ENCODE measurements at places on chromosomes 7 and 10.

DNA sequence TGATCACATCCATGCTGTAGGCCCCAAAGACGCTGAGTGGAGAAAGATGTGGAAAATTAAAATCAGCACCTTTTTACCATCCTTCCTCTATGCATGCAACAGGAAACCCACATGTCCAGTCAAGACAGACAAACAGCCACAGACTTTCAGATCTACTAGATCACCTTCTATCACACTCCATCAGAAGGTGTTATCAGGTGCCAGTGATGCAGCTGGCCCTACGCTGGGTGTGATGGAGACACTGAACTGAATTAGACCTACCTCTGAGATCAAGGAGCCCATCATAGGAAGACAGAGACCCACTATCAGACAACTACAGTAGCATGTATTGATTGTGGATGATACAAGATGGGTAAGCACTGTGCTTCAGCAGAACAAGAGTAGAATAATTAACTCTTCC is 15.5 kb downstream of the CYP3A4 start:
- no peak for DNase-seq

GRCh38 chr7:112880818-112881418 is 90.7 kb upstream of the TMEM168 start:
- no peak for DNase-seq

GRCh38 chr7:33091111-33091531 is 18.1 kb downstream of the RP9 start:
- no peak for DNase-seq

DNA sequence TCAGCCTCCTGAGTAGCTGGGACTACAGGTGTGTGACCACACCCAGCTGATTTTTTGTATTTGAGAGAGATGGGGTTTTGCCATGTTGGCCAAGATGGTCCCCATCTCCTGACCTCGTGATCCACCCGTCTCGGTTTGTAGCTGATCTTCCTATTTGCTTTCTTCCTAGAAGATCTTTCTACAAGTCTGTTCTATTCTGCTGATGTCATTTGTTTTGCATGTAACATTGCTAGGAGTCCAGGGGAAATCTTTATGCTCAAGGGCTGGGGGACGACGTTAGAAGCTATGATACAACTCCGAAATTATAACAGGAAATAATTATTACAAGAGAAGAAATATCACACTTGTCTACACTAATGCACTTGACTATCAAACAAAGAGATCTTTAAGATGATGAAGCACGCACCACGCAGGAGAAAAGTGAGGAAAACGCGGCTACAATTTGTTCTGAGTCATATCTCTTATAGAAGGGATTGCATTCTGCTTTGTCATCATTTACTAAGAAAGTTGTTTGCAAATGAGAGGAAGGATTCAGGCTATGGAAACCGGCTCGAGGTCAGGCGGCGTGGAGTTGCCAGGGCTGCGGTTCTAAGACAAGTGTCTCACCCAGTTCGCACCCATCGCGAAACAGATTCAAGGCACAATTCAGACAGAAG is 103.0 kb upstream of the CARD11 start:
- DNase-seq = no peak

DNA sequence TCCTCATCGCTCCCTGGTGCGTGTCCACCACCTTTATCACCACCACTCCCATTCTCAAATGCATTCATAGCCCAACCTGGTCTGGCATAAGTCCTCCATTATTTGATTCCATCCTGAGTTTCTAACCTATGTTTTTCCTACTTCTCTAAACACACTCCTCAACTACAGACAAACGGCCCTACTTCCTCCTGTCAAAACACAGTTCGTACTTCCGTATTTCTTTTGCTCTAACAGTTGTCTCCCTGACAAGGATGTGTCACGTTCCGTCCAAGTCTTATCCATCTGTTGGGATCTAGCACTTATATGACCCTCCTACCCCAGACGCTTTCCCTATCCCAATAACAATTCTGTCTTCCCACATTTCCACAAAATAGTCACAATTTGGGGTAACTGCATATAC is 46.8 kb downstream of the DOCK4 start:
- DNase-seq = no peak

GRCh38 chr7:75617634-75618234 is 121.0 kb downstream of the HIP1 start:
- DNase-seq = peak; percentile 33

- no peak for DNase-seq
Observed at GRCh38 chr10:68900427-68901104, 549 bp upstream of the DDX50 start.

GRCh38 chr10:28432210-28432676 is 100.7 kb upstream of the WAC start:
- DNase-seq = no peak

DNA sequence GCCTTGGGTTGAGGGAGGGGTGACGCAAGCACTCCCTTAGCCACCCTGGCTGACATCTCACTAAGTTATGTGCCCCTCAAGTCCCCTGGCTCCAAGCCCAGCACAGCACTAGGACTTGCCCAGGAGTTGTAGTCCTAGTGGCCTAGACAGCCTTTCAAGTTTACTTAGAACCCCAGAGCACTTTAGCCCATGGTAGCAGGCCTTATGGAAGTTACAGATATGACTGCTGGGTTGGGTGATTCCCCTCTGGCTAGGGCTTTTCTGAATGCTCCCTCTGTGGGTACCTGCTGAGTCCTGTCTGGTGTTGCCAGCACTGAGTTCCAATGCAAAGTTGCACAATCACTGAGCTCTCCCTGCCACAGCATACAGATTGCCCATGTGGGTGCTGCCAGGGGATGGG is 83.2 kb downstream of the AHCYL2 start:
- no peak for DNase-seq

DNA sequence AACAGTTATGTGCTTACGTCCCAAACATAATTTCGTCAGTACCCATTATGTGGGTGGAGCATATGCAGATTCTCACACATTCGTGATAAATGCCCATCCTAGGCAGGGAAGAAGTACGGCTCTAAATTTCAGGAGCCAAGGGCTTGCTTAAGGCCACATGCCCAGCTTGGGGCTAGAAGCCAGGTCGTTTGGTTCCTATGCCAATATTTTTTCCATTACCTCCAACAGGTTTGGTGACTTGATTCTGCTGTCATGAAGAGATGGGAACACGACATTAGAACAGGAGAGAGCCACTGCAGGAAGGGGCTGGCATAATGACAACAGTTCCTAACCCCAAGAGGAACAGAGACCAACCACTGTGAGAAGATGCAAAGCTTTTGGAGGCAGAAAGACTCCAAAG is 85.1 kb downstream of the HIPK2 start:
- DNase-seq = no peak

DNA sequence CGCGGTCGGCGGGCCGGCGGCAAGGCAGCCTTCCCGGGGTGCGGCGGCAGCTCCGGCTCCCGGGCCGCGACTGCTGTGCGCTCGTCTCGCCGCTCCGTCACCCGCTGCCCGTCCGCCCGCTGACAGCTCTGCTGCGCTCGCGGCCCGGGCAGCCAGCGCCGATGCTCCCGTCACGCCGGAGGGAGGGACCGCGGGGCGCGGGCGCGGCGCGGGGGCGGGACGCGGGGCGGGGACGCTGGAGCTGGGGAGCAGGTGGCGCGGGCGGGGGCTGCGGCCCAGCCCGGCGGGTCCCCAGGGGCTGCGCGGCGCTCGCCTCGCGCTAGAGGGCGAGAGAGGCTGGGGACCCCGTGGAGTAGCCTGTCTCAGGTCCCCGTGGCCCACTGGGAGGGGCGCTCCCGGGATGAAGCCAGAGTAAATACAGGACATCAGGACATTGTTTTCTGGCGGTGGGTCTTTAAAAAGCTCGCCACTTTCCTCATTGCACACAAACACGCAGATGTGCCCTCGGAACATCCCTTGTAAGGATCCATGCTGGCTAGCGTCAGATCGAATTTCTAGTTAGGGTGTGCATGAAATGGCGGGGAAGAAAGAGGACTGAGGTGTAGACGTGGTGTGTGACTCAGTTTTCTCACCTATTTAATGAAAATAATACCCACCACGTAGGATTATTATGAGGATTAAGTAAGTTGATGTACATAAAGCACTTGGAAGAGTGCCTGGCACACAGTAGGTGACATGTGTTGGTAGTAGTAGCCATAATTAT is at the start of gene ELAPOR2:
TSS of gene ELAPOR2 (minus strand) at position 130 of the 763 bp plus-strand sequence. CDS start 141 bp downstream, outside the sequence.
- peak; percentile 70 for DNase-seq

DNA sequence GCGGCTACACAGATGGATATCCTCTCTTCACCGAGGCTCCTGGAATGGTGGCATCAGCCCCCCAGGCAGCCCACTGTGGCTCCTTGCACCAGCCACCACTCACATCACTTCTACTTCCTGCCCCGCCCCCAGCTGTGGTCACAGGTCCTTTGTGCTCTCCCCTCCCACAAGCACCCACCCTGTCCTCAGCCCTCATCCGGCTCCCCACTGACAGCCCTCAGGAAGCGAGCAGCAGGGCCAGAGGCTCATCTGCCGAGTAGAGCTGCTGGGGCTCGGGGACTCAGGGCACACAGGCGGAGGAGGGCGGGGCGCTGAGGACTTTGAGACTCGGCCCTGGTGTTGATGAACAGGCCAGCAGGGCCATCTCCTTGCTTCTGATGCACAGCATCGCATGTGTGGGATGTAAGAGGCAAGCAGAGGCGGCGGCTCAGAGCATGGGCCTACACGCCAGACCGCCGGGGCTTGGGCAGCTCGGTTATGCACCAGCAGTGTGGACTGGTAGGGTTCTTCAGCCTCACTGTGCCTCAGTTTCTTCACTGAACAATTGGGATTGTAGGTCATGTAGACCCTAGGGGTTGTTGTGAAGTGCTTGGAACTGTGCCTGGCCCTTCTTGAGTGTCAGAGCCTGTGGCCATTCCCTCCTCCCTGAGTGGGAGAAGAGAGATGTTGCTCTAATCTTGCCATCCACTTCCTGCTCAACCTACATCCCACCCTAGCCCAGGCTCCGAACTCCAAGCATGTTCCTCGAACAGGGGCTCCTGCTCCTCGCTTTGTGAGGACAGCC is at the start of gene PRF1:
TSS of gene PRF1 (minus strand) at position 77 of the 784 bp plus-strand sequence. CDS start 1,839 bp downstream, outside the sequence.
- DNase-seq = peak; percentile 63

- DNase-seq = no peak
Observed at GRCh38 chr7:86863452-86863851, 196.0 kb downstream of the ELAPOR2 start.

DNA sequence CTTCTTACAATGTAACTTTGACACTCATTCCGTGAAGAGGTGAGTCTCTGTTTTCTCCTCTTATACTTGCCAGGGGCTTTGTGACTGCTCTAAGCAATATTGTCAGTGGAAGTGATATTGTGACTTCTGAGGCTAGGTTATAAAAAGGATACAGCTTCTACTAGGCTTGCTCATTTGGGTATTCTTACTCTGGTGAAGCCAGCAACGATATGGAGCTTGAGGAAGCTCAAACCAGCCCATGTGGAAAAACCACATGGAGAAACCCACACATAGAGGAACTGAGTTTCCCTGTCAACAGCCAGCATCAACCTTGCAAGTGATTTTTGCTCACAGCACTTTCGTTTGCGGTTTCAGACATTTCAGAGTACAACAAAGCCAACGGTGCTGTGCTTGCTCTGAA is 149.6 kb upstream of the SEMA3E start:
- DNase-seq = no peak

- DNase-seq = no peak
Observed at GRCh38 chr10:62671104-62671503, 133.4 kb upstream of the ADO start.

DNA sequence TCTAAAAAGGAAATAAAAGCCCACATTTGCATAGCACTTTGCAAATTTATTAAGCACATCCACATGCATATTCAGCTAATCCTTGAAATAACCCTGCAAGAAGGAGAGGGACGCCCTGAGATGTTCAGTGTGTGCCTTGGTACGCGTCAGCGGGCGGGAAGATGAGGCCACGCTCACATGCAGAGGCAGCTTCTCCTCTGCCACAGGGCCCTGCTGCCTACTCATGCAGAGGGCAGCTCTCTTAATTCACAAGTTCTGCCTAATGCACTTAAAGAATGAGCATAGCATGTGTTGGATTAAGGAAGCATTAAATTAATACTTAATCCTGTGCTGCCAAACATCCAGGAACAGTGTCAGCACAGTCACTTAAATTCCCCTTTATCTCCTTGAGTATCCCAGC is 132.3 kb downstream of the HECW1 start:
- DNase-seq = no peak

- no peak for DNase-seq
Observed at GRCh38 chr10:118054383-118054782, 7.6 kb upstream of the RAB11FIP2 start.

- DNase-seq = no peak
Observed at GRCh38 chr10:59098831-59099452, 77.5 kb upstream of the PHYHIPL start.

DNA sequence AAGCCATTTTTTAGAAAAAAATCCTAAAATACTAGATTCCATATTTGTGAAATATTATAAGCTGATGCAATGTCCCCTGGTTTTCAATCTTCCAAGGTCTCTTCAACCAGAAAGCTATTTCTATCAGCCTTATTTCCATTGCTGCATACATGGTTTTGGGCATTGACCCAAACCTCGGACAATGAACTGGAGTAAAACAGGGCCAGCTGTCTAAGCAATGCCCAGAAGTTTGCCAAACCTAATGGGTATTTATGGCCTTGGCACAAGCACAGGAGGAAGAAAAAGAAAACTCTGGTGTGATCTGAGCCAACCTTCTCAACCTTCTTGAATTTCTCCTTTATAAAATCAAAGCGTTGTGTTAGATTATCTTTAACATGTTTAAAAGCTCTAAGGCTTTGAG is 402.3 kb downstream of the DNAJB9 start:
- no peak for DNase-seq

DNA sequence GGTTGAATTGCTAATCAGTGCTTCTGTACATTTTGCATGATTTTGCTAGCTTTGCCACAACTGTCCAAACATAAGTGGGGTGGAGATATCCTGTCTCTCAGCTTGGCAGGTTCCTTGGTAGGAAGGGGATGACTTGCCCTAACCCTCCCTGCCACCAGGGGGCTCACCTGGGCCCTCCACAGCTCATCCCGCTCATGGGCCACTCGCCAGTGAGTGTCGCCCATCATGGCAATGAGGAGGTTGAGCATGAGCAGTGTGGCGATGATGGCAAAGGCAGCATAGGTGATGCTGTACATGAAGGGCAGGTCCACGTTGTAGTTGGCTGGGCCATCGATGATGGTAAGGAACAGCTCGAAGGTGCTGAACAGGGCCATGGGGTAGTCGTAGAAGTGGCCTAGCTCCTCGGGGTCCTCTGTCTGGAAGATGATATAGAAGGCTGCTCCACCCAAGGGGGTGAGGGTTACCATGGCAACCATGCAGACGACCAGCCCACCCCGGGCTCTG is 12.2 kb downstream of the TRPV6 start:
- no peak for DNase-seq

Measured in activated CD8-positive, alpha-beta memory T cell treated with anti-CD3 and anti-CD28 coated beads for 1 hour (primary cell).